ENCODE measurements at places on chromosomes 5 and 9.

DNA sequence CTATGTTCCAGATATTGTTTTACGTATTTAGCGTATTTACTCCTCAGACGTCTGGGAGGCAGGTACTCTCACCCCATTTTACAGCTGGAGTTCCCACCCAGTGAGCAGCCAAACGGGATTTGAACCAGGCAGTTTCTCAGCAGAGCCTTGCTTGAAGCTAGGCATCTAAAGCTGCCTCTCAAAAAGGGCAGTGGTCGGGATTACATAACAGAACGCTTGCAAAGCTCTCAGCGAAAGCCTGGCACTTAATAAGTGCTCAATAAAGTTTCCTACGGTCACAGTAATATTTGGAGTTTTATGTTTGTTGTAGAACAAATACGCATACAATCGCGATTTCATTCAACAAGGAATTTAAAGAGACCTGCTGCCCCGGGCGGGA is 286 bp upstream of the BSPRY start:
- no peak for DNase-seq

DNA sequence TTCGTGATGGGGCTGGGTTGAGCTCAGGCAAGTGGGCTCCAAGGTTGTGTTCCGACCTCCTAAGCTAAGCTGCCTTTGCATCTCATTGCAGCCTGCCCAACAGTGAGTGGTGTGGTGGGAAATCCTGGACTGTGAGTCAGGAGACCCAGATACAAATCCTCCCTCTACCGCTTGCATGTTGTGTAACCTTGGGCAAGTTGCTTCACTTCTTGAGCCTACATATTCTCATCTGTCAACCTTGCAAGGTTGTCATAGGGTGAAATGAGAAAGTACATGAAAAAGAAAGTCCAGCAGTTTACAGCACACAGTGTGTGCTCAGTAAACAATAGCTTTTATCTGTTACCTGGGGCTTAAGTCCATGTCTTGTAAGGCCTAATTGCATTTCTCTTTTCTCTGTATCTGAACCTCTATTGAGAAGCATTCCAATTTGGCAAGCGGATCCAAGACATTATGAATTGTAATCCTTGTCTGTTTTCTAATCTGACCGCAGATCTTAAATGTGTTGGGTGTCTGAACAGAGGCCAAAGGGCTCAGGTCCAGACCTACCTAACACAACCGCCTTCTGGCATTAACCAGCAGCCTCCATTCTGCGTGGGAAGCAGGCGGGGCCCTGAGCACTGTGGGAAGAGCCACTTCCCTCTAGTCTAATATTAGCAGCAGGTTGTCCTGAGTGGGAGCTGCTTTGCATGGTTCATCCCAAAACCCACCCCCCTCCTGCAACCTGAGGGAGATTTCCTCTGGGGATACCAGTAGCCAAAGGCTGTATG is 1.8 kb upstream of the GALNT12 start:
- no peak for DNase-seq

- no peak for DNase-seq
These were observed 89.5 kb downstream of the ARSB start for GRCh38 chr5:78895616-78896015.

DNA sequence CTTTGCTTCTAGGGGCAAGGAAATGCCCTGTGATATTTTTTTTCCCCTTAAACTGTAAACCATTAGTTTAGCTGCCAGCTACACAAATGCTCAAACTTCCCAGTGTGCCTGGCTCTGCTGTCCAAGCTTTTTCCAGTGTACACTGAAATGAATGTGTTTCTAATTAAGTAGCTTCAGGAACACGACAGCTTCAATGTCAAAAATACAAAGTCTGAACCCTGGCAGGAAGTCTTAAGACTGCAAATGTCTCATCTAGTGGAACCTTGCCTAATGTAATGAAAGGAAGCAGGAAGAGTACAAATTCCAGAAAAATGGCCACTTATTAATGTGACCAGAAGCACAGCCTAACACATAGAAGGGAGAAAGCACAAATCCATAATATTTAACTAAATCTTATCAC is 255.2 kb downstream of the CRB2 start:
- DNase-seq, result no peak

GRCh38 chr5:27403243-27403882 is 365.0 kb upstream of the CDH9 start:
- no peak for DNase-seq

DNA sequence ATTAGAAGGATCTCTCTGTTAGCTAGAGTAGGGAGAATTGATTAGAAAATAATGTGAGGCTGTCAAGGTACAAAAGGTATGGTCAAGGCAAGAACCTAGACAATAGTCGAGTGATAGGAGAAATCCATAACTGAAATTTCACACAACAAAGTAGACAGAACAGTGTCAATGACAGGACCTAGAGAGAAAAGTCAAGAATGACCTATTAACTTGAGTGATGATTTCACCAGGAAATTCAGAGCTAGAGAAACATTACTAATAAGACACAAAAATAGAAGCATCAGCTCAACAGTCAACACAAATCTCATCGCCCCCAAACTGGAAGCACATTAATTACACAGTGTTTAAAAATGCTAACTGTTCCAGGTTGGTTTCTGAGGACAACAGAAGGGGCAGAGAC is 532.4 kb downstream of the CDH10 start:
- no peak for DNase-seq

- DNase-seq, result no peak
These were observed 128.9 kb downstream of the STARD4 start for GRCh38 chr5:111383288-111383970.

GRCh38 chr9:94182532-94182931 is 76.6 kb upstream of the ZNF169 start:
- DNase-seq, result no peak

DNA sequence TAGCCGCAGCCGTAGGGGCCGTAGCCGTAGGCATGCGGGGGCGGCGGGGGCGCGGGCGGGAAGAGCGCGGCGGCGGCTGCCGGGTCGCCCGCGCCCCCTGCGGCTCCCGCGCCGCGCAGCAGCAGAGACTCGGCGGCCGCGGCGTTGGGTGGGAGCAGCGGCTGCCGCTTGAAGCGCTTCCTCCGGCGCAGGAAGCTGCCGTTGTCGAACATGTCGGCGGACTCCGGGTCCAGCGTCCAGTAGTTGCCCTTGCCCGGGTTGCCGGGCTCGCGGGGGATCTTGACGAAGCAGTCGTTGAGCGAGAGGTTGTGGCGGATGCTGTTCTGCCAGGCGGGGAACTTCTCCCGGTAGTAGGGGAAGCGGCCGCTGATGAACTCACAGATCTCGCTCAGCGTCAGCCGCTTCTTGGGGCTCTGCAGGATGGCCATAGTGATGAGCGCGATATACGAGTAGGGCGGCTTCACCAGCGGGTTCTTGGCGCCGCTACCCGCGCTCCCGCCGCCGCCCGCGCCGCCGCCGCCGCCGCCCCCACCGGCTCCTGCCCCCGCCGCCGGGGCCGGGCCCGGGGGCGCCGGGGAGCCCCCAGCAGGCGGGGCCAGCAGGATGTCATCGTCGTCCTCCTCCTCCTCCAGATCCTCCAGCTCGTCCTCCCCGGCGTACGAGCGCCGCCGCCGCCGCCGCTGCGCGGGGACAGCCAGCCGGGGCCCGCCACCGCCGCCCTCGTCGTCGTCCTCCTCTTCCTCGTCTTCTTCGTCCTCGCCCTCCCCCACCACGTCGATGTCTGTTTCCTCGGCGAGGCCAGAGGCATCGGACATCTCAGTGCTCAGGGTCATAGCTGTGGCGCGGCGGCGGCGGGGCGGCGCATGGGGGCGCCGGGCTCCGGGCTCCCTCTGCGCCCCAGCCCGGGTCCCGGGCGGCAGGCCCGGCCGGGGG is 781 bp downstream of the FOXD1 start:
- DNase-seq, result no peak

DNA sequence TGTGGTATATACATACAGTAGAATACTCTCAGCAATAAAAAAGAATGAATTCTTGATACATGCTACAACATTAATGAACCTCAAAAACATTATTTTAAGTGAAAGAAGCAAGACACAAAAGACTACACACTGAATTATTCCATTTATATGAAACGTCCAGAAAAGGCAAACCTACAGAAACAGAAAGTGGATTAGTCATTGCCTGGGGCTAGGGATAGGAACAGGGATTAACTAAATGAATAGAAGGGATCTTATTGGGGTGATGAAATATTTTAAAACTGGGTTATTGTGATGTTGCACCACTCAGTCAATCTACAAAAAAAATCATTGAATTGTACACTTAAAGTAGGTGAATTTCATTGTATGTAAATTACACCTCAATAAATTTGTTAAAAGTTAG is 326.7 kb downstream of the PIK3R1 start:
- DNase-seq, result no peak

DNA sequence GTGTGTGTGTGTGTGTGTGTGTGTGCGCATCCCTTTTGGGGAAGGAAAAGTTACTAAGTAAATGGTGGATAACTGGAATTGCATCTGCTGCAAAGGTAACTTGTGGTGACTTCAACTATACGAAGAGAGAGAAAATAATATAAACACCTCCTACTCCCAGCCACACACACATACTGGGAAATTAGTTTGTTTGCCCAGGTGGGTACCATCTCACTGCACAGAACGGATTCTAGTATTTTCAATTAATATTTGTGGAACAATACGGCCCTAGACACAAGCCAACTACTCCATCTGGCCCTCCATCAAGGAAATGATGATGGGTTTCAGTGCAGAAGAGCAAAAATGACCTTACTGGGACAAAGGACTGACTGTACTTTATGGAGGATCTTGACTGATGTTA is 32.2 kb upstream of the TXN start:
- no peak for DNase-seq

- DNase-seq, result no peak
These were observed 263.9 kb downstream of the PAPPA start for GRCh38 chr9:116417464-116417863.

DNA sequence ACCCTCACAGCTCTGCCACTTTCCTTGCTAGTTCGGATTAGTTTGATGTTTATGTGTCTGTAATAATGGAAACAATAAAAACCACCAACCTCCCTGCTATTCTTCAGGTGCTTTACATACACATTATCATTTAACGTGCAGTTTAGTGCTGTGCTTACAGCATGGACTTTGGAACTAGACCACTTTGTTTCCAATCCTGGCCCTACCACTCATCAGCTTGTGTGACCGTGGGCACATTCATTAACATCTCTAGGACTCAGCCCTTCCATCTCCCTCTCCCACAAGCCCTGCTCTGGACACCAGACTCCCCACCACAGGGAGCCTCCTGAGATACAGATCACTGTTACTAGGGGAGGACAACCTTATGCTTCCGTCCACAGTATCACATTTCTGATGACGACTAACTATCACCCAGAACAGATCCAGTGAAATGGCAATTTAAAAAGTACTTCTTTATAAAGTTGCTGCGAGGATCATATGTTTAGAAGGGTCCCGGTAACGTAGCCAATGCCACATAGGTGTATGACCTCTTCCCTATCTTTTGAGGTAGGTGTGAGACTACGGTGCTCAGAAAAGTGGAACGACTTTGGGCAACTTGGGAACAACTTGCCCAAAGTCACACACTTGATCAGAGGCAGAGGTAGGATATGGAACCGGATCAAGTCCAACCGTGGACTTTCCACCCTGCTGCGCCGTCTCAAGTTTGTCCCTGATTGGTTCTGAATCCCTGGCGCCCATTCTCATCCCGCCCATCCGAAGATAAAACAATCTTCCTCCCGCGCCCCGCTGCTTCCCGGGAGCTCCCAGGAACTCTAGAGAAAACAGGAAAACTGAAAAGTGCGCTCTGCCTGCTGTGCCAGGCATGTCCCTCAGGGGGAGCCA is 132.4 kb upstream of the NIPBL start:
- no peak for DNase-seq

- DNase-seq, result no peak
These were observed 311.6 kb upstream of the NREP start for GRCh38 chr5:112068593-112068992.

Measured in esophagus squamous epithelium (tissue), 5 donors.